SK-N-MC (cell line): ENCODE measurements at places on chromosomes 4 and X.

- no peak for DNase-seq
Measured at GRCh38 chrX:42176789-42177188, 253.4 kb upstream of the CASK start.

GRCh38 chr4:26861434-26862186, 969 bp downstream of the STIM2 start:
- no peak for DNase-seq

DNA sequence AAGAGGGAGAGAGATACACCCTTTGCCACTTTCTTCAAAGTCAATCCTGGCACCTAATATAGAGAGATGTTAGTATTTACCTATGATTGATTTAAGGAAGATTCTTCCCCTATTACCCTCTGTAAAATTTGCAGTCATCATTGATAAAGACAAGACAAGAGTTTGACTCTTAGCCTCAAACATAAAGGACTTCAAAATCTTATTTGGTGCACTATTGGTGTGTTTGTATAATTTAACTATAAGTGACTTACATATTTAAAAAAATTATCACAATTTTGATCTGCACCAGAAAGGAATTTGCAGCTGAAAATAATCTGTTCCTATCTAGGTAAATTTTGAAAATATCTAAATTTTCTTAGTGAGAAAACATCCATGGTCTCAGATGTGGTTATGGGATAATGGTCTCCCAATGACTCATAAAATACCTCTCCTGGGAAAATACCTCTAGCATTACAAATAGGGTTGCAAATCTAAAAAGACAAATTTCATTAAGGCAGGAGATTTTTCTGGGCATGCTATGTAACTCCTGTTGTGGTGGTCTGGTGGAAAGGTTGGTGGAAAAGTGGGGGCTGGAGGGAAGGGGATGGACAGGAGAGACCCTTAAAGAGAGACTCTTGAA, 173.6 kb upstream of the MED14 start:
- DNase-seq = no peak

GRCh38 chr4:145909773-145910172, 28.9 kb downstream of the ZNF827 start:
- DNase-seq = no peak

DNA sequence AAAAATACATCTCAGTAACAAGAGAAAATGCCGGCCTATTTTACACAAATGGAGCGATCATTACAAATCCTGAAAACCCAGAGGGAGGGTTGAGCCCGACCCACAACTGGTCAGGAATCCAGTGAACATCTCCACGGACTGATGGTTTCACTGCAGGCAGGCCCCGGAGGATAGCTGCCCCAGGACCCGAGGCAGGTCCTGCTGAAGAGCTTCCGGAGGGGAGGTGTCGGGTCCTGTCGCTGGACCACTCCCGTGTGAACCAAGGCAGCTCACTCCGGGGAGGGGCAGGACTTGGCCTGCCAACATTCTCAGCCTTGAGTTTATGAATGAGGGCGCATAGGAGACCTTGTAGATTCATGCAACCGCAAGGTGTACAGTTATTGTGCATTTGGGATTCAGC, 4.8 kb upstream of the CRMP1 start:
- DNase-seq = no peak

DNA sequence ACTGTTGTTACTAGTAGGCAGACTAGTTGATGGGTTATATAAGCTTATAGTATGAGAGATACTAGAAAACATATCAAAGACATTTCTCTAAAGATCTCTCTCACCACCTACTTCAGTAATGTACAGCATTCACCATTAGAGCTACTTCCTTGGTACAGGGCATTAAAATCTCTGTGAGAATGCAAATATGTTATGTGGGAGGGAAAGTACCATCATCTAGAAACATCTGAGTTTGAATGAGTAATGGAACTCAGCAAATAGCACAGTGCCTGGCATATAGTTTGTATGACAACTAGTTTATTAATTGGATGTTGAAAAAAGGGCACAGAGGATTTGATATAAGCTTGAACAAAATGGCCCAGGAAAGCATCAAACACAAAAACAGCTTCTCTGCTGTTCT, 211.1 kb downstream of the GLUD2 start:
- no peak for DNase-seq

- no peak for DNase-seq
Measured at GRCh38 chr4:69026974-69027373, 69.3 kb upstream of the UGT2B7 start.

GRCh38 chr4:6011686-6012085, 6.5 kb downstream of the C4orf50 start:
- no peak for DNase-seq

DNA sequence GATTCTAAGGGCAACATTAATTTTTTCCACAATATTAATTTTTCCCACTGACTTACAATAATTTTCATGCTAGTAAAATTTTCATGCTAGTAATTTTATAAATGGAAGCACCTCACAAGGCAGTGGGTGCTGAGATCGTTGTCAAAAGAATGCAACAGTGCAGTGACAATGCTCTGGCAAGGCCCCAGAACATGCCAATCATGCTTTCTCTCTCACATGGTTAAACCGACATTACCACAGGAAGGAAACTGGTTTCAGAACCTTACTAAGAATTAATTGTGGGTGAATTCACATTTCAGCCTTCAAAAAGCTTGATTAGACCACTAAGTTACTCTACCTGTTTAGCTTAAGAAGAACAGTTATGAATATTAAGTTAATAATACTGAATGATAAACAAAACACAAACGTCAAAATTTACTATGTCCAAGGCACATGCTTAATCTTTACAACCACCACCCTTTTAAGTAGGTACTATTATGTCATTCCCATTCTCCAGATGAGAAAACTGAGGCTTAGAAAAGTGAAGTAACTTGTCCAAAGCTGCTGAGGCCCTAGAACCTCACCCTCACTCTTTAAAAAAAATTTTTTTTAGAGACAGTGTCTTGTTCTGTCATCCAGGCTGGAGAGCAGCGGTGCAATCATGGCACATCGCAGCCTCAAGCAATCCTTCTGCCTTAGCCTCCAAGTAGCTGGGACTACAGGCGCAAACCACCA, 10.0 kb upstream of the OPHN1 start:
- no peak for DNase-seq

GRCh38 chrX:99394456-99394855, 1015.6 kb downstream of the PCDH19 start:
- no peak for DNase-seq

DNA sequence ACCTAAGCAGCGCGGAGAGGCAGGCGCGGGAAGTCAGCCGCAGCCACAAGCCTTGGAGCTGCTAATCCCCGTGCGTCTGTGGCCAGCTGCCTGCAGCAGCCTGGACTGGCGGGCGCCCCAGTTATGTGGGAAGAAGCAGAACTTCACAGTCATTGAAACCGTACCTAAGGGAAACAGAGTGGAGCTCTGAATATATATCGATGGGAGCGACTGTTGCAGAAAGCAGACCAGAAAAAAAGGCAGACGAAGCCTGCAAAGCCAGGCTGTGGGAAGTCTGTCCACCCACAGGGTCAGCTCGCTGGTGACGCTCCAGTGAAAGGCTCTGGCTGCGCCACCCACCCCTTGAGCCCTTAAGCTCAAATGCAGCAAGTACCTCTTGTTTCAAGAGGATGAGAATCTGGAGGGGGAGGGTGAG, 24.7 kb downstream of the KCNE5 start:
- DNase-seq = no peak

GRCh38 chr4:38805530-38806145, 1.0 kb upstream of the TLR1 start:
- DNase-seq = no peak

DNA sequence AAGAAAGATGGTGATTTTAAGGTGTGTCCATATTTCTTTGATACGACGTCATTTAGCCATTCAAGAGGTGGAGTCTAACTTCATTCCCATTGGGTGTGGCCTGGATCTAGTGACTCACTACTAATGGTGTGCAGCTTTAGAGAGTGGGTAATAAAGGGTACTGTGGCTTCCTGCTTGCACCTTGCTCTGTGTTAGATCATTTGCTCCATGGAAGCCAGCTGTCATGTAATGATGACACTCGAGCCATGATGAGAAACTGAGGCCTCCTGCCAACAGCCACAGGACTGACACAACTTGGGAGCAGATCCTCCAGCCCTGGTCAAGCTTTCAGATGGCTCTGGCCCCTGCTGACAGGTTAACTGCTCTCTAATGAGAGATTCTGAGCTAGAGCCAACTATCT, 82.0 kb downstream of the UNC5C start:
- no peak for DNase-seq

DNA sequence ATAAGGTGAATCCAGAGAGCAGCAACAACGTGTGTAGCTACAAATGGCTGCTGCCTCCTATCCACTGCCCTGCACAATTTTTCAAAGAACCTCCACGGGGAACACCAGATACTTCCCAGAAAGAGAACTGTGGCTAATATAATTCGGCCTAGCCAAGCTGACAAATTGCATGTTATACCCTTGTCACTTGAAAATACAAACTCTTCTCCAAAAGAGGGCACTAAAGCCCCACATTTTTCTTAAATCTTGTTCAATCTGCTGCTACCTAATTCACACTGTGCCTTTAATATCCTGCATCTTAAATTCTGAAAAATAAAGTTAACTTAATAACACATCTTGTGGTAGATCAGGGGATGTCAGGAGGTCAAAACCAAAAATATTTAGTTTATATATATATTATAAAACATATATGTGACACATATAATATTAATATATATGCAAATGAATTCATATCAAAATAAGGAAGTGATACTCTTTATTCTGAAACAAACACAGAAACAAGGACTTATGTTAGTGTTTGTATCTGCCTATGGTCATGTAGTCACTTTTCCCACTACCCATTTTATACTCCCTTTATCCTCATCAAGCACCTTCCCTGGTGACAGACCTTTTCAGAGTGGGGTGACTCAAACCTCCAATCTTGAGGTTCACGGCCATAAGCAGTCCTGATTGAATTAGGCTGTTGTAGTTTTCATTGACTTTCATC, 24.1 kb downstream of the CT45A1 start:
- no peak for DNase-seq

DNA sequence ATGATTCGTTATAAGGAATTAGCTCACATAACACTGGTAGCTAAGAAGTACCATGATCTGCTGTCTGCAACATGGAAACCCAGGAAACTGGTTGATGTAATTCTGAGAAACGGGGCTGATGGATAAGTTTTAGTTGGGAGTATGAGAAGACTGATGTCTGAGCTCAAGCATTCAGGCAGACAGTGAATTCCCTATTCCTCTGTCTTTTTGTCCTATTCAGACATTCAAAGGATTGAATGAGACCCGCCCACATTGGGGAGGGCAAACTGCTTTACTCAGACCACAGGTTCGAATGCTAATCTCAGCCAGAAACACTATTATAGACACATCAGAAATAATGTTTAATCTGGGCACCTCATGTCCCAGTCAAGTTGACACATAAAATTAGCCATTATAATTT, 515.5 kb downstream of the STPG2 start:
- DNase-seq = no peak
